Muscle of back (tissue), 13 donors: ENCODE measurements at places on chromosomes 13 and 19. TPM values are rescaled to one million over a fixed set of nuclear protein-coding genes. Genes with fewer than 3 reads are reported as not detected.
A peak's percentile ranks its signal among the peaks of the same experiment; 100 is the strongest.

The FKRP gene
- 20.7 TPM for polyA plus RNA-seq

The ZNF382 gene
- 7.9 TPM for polyA plus RNA-seq

The ASF1B gene
- polyA plus RNA-seq = 12.0 TPM

The PEAK3 gene
- 0.08 TPM for polyA plus RNA-seq

The METTL21C gene
- 24.2 TPM for polyA plus RNA-seq

The CNFN gene
- not detected for polyA plus RNA-seq

The HSPB6 gene
- polyA plus RNA-seq = 193 TPM

The KIR3DL2 gene
- polyA plus RNA-seq = not detected

The CYP2A7 gene
- polyA plus RNA-seq = not detected

The TUBA3C gene
- not detected for polyA plus RNA-seq

The LRRC8E gene
- 0.20 TPM for polyA plus RNA-seq

The CD22 gene
- polyA plus RNA-seq = 1.3 TPM

The KIR3DL1 gene
- polyA plus RNA-seq = not detected

The TNNI3 gene
- 1.9 TPM for polyA plus RNA-seq

The C19orf73 gene
- 1.4 TPM for polyA plus RNA-seq

The MBD3L2 gene
- polyA plus RNA-seq = not detected

DNA sequence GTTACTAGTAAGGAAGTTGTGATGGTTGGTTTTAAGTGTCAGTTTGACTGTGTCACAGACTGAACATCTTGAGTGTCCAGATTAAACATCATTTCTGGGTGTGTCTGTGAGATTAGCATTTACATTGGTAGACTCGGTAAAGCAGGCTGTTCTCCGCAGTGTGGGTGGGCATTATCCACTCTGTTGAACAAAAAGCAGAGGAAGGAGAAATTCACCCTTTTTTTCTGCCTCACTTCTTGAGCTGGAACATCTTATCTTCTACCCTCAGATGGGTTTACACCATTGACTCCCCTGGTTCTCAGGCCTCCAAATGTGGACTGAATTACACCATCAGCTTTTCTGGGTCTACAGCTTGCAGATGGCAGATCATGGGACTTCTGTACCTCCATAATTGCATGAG is 63.7 kb upstream of the ZDHHC20 start:
- DNase-seq = no peak

DNA sequence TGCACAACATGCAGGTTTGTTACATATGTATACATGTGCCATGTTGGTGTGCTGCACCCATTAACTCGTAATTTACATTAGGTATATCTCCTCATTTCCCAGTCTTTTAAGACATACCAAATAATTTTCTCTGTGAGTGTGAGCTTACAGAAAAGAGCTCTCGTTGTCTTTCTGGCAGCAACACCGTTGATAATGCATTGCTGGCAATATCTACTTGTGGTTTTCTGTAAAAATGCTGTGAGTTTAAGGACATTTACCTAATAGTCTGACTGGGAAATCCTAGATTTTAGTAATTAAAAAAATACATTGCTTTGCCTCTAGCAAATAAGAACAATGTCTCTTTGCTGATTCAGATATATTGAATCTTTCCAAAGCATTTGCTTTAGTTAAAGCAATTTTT is 8.4 kb downstream of the IGFL3 start:
- no peak for DNase-seq

GRCh38 chr13:98509271-98510155 is 67.4 kb downstream of the STK24 start:
- DNase-seq = peak; percentile 68

DNA sequence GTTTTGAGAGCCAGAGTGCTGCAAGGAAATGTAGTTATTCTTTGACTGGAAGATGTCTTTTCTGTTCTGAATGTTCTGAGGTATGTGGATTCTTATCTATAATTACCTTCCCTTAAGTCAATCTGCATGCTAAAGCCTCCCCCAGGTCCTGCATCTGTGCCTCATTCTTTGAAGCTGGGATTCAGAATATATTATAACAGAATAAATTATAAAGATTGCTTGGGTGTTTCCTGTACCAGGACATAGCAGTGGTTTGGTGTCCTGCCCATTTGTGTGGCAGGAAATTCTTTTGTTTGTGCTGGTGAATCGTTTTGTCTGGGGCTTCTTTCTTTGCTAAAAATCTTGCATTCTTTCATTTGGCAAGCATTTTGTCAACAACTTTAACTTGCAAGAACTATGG is 60.2 kb downstream of the ITGBL1 start:
- no peak for DNase-seq

DNA sequence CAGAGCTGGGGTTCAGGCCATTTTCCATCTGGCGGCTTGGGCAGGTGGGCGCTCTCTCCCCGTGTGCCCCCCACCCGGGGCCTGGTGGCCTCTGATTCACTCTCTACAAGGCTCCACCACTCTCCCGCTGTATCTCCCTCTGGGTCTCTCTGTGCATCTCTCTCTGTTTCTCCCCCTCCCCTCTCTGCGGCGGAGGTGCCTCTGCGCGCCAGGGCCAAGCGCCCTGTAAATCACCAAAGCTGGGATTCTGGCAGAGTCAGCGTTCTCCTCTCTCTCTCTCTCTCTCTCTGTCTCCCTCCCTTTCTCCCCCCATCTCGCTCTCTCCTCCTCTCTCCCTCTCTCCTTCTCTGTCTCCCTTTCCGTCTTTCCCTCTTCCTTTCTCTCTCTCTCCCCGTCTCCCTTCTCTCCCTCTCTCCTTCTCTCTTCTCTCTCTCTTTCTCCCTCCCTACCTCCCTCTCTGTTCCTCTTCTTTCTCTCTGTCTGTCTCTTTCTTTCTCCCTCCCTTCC is 3.9 kb downstream of the NFIC start:
- DNase-seq = no peak

- DNase-seq = no peak
Measured at GRCh38 chr19:38030686-38031422, 123.8 kb downstream of the SIPA1L3 start.

GRCh38 chr13:50419896-50420295 is 404.7 kb downstream of the KCNRG start:
- DNase-seq = no peak

DNA sequence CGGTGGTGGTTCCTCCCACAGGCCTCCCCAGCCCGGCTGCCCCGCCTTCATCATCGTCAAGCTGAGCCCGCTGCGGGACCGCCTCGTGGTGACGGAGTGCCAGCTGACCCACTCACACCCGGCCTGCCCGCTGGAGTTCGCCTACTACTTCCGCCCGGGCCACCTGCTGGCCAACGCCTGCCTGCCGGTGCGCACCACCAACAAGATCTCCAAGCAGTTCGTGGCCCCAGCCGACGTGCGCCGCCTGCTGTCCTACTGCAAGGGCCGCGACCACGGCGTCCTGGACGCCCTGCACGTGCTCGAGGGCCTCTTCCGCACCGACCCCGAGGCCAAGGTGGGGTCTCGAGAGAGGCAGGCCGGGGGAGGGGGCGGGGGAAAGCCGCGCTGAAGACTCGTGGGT is 12.0 kb downstream of the ZSWIM9 start:
- no peak for DNase-seq

DNA sequence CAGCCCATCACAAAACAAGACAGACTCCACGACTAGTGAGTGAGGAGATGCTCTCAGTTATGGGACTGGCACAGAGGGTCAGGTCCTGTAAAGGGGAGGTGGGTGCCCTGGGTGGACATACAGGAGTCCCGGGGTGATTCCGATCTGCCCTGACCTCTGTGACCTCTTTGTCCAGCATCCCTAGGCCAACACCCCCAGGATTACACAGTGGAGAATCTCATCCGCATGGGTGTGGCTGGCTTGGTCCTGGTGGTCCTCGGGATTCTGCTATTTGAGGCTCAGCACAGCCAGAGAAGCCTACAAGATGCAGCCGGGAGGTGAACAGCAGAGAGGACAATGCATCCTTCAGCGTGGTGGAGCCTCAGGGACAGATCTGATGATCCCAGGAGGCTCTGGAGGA is 6.4 kb upstream of the LILRA1 start:
- DNase-seq = no peak

DNA sequence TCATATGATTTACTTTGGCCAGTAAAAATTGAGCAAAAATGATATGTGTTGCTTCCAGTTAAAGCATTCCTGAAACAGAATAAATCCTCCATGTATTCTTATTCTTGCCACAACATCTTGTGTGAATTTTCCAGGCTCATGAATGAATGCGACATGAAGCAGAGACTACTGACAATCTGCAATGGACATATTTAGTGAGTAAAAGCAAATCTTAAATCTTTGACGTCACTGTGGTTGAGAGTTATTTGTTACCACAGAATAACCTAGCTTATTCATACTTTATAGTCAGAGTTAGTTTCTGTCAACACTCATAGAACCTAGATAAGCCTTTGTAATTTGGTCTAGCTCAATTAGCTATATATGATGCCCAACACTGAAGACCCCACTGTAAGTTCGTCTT is 1443.1 kb downstream of the PCDH9 start:
- DNase-seq = no peak

DNA sequence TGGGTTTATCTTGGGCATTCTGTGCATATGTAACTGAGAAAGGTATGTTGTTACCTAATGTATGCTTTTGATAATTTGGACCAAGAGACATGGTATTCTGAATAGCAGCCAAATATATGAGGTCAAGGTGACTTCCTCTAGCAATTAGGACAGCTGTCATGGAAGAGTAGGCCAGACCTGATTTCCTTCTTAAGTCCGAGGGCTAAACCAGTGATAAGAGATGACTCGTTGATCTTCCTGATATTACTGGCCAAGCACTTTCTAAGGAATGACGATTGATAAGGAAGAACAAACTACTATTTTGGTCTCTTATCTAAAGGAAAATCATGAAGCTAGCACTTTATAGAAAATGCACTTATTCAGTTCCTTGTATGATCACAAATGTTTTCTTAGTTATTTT is 42.7 kb downstream of the ARHGAP35 start:
- no peak for DNase-seq

DNA sequence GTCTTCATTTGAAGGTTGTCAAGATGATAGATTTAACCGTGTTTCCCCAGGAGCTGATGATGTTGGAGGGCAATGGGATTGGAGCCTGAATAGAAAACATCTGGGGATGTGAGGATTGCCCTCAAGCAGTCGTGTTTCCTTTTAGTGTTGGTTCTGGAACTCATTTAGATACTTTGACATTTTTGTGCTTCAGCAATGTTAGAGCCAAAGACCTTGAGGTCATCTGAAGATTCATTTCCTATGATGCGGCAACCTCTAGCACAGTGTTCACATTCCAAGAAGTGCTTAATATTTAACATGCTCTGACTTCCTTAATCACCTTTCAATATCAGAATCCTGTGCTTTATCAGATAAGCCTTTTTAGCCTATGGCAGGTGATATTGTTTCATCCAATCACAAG is 82.7 kb downstream of the SLC10A2 start:
- DNase-seq = peak; percentile 33

- no peak for DNase-seq
Measured at GRCh38 chr13:82963226-82964099, 918.8 kb downstream of the SLITRK1 start.

GRCh38 chr13:113648216-113648610 is 9.8 kb downstream of the ATP4B start:
- DNase-seq = no peak

GRCh38 chr13:110610955-110611595 is 4.3 kb upstream of the NAXD start:
- no peak for DNase-seq

DNA sequence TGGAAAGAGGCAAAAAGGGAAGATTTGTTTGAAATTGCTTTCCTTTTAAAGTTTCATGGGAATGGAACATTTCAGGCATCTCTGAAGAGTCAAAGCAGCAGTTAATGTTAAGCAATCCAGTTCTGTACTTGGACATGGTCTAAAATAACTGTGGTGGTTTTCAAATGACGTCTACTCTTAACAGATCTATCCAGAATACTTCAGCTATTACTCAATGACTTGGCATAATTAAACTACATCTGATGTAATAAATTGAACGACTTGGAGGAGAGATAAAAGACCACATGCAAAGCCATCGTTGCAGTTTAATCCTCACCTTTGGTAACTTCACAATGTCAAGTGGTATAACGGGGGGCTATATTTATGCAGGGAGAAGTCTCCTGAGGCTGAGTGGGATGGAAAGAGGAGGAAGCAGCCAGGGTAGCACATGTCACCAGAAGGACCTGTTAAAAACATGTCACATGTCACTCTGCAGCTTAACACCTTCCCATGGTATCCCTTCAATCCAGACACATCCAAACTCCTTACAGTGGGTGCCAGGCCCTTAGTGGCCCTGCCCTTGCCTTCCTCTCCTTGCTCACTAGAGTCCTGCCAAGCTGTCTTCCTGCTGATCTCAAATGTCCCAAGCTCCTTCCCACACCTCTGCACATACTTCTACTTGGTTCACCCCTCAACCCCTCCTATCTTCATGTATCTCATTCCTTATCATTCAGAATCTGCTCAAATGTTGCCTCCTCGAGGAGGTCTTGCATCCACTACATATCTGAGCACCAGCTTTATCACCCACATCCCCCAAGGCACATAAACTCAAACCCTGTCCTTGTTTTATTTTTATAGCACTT is 327.8 kb downstream of the SUCLA2 start:
- DNase-seq = peak; percentile 84

- DNase-seq = no peak
Measured at GRCh38 chr19:11364935-11365334, 9.5 kb upstream of the SWSAP1 start.

GRCh38 chr13:94112227-94112626 is 367.3 kb downstream of the DCT start:
- peak; percentile 22 for DNase-seq

DNA sequence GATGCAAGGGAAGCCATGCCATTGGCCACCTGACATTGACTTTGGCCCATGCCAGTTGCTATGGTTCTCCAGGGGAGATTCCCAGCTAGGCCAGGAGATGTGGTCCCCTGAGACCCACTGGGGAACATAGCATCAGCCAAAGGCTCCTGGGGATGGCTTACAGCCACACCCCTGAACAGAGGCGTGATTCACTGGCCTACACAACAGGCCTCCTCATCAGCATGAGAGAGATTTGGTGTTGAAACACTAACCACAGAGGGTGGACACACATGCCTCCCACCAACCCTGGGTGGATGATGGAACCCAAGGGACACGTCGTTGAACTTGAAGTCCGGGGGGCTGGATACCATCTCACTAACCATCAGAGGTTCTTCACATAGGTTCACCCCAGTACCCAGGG is 14.4 kb downstream of the IQCN start:
- no peak for DNase-seq

- no peak for DNase-seq
Measured at GRCh38 chr19:29576761-29577648, 29.1 kb upstream of the POP4 start.

DNA sequence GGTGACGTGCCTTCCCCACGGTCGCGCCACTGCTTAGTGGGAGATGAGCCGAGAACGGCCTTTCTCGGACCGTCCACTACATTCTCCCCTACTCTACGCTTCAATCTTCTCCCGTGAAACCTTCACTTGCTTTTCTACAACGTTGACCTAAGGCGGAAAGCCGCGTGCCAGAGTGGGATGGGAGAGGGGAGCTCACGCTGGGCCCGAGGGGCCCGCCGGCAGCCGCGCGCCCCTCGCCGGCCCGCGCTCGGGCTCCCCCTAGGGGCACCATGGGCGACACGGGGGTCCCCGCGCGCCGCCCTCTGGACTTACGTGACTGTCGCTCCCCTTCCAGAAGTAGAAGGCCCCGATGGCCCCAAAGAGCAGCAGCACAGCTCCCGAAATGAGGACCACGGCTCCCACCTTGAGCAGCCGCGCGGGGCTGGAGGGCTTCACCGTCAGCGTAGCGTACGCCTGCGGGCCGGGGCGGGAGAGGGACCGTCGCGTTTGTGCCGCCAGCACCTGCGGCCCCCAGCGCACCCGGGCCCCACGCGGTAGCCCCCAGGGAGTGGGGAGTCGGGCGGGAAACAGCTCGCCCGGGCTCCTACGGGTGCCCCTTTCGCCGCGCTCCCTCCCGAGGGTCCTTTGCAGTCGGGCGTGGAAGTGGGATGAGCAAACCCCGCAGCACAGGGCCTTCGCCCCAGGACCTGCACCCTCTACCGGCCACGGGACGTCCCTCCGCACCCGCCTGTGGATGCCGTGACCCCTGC is 727 bp downstream of the CNMD start:
- peak; percentile 20 for DNase-seq
